ENCODE measurements at places on chromosomes 11 and 22.
A peak's percentile ranks its signal among the peaks of the same experiment; 100 is the strongest.

DNA sequence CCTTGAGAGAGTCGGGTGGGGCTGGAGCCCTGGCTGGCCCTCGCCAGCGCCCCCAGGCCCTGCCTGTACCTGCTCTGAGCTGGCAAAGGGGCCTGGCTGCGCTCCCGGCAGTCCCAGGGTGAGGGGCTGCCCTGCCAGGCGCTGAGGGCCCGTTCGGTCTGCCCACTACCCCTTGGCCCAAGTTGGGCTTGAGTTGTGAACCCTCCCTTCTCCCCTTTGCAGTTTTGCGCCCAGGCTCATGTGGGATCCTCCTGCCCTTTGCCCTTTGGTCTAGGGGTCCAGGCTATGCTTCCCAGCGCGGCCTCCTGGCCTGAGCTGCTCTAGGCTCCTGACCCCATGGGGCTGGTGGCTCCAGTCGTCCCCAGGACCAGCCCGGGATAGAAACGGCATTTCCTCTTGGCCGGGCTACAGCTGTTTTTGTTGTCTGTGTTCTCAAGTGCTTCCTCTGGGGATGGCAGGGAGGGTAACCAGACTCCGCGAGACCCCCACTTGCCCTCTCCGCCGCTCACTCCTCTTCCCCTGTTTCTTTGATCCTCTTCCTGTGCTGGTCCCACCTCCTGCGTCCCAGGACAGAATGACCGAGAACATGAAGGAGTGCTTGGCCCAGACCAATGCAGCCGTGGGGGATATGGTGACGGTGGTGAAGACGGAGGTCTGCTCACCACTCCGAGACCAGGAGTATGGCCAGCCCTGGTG, 34.9 kb downstream of the PRDM11 start:
- no peak for DNase-seq

GRCh38 chr11:117412653-117413275, 85.1 kb downstream of the CEP164 start:
- DNase-seq: no peak

DNA sequence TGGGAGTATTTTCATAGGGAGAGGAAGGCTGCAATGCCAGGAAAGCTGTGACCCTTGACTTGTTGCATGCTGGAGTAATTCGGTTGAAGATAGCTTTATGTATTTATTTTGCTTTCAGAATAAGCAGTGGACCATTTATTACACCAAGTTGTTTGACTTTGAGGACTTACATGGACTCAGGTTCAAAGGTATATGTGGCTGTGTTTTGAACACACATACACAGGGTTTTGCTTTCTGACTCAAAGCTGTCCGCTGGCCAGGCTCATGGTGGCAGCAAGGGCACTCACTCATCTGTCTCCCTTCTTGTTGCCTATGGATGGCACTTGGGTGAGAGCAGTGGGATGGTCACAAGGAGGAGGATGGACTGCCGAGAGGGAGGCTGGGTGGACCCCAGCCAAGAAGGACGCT, 6.5 kb downstream of the TIMP3 start:
- DNase-seq: no peak

DNA sequence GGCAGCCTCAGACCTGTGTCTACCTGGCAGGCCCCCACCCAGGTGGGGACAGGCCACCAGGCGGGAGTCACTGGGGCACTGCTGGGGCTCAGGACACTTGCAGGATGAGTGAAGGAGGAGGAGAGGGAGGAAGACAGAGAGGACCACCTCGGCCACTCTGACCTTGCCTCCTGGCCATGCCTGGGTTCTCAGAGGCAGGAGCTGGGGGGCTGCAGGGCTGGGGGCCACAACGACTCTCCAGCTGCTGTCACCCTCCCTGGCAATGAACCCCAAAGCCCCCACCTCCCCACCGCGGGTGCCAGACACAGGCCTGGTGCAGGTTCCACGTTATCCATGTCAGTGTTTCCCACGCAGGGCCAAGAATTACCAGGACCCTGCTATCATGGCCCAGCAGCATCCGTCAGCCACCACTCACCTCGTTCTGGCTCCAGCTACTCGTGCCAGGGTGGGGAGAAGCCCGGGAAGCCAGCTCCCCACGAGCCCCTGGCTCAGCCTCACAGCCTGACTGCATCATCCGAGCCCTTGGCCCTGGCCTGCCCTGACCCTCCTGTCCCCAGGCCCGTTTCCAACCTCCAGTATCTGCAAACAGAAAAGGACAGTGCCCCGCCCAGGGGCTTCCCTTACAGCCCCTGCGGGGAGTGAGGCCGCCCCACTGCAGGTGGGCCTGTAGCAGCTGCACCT, 62.4 kb downstream of the BRD1 start:
- DNase-seq: no peak

DNA sequence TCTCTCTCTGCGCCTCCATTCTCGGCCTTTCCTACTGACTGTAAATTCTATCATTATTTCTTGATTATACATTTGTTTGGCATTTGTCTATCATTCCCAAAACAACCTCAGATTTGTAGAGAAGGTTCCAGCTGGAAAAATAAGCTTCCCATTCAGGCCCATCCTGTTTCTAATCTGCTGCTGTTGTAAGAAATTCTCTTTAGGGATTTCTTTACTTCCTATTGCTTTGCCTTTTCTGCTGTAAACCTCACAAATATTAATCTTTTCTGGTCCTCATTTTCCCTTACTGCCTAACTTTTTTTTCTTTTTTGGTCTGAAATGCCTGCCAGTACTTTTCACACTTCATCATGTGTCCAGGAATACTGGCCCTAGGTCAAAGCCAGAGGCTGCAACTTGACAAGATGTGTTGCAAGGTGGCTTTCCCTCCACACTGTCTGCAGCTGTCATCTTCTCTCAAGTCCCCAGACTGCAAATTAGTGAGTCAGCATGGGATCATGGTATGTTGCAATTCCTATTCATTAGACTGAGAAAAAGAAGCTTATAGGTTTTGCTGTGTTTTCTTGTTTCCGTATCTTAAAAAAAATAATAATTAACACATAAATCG, 858.7 kb upstream of the CHORDC1 start:
- DNase-seq: peak; percentile 33

GRCh38 chr22:46162771-46163556, 12.6 kb downstream of the PPARA start:
- DNase-seq: no peak

GRCh38 chr11:115869780-115870431, 365.7 kb upstream of the CADM1 start:
- no peak for DNase-seq

DNA sequence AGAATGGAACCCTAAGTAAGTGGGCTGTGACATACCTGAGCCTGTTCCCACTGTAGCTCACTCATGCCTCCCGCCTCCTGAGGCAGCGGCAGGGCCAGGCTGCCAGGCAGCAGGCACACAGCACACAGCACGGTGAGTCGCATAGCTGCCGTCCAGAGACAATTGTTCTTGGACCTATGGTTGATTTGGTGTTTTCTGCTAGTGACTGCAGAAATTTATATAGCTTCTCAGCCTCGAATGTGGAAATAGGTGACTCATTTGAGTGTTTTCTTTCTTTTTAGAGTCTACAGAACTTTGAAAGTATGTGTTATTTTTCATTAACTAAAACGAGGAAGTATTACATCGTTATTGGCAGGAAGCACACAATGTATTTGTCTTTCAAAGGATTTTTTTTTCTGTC, at the start of gene MMP7:
Gene MMP7, minus strand, starts transcription at position 190 of the 400 bp plus-strand sequence. Its CDS starts 47 bp downstream, at position 143.
- DNase-seq: no peak

Measured in right lung (tissue), 10 donors.